H7 (cell line): ENCODE measurements at places on chromosomes 4 and X.

GRCh38 chrX:147735364-147735763 is 176.4 kb upstream of the FMR1 start:
- peak; percentile 19 for DNase-seq

DNA sequence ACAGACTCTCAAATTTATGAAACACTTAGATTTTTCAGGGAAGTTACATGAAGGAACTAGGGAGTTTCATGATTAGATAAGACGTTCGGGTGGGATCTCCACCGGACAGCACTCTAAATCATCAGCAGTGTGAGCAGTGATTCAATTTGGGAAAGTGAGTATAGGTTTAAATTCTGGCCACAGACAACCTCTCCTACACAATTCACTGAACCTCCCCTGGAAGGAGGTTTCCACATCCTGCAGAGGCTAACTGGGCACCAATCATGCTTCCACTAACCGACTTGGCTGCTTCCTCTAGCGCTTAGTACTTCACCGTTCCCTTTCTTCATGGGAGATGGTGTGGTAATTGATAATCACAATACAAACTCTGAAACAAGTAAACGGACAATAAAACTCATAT is 5.6 kb downstream of the CXCL9 start:
- no peak for DNase-seq

GRCh38 chrX:49292400-49293362 is 10.8 kb upstream of the GAGE10 start:
- DNase-seq = no peak

- no peak for DNase-seq
These were observed 64.1 kb downstream of the ZNF81 start for GRCh38 chrX:47900833-47901232.

GRCh38 chr4:65865489-65865888 is 195.2 kb upstream of the EPHA5 start:
- peak; percentile 18 for DNase-seq

GRCh38 chr4:74631338-74631737 is 163.0 kb downstream of the BTC start:
- no peak for DNase-seq

DNA sequence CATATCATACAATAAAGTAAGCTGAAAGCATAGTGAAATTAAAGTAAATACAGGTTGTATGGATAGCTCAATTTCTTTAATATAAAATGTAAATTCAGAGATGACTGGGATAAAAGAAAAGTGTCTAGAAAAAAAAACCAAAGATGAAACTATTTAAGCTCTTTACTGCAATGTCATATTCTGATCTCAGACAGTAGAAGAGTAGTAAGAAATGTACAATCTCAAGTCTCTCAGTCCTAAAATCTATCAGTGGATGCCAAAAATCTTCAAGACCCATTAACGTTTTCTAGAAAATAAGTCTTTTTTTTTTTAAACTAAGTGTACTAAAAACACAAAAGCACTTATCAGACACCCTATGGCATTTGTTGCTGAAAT is 13.8 kb downstream of the MGARP start:
- DNase-seq = no peak

DNA sequence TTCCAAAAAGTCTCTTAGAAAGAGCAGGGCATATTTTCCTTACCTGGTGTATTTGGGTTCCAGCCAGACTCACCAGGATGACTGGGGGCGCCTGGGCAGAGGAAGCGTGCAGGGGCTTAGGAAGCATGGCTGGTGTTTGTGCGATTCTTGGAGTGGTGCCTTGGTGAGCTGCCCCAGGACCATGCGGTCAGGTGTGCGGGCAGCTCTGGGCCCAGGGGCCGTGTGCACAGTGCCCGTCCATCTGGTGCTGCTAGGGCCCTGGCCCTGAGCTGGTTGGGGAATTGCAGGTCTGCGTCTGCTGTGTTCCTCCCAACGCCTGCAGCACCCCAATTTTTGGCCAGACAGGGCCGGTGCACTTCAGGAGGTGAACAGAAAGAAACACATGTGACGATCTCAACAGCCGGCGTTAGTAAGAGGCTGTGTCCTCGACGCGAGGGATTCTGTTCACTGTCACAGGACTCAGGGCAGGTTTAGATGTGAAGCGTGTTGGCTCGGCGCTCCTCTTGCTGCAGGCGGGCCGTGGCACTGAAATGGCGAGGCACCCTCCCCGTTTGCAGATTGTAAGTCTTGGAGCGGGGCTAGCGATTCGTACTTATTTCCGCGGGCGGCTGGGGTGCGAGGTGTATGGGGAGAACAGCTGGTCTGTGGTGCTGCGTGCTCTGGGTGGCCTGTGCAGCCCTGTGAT is 15.2 kb downstream of the RGS12 start:
- DNase-seq = peak; percentile 42
